ENCODE measurements at places on chromosomes 4 and X.

DNA sequence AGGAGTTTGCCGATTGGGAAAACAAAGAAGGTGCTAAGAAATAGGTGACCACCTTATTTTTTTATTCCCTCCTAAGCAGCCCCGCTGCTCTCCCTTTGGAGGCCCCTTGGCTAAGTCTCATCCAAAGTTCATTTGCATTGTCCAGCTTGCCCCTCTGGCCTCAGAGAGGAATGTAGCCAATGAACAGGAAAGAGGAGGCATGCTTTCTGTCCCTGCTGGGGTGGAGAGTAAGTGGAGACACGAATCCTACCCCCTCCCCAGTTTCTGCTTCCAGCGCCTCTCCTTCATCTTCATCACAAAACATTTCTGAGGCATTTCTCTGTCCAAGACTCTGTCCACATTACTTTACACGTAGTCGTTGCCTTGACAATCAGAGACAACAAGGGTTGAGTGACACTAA lies 38.7 kb downstream of the NLGN3 start:
- no peak for DNase-seq

GRCh38 chr4:148574911-148575310 lies 132.7 kb upstream of the NR3C2 start:
- no peak for DNase-seq

- no peak for DNase-seq
These were observed 151.0 kb upstream of the DKK2 start for GRCh38 chr4:107187091-107187490.

DNA sequence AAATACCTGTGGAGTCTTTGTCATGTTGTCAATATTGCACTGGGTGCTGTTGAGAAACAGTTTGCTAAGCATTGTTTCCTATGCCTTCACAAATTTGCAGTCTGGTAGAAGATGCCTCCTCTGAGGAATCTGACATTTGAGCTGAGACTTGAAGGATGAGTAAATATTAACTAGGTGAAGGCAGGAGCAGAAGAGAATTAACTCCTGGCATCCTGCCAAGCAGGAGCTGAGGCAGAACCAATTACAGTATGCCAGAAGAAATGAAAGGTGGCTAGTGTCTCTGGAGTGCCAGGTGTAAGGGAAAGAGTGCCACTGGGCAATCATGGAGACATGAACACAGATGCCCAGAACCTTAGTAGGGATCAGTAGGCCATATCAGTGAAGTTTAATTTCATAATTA lies 1778.2 kb upstream of the PCDH10 start:
- DNase-seq, result no peak

DNA sequence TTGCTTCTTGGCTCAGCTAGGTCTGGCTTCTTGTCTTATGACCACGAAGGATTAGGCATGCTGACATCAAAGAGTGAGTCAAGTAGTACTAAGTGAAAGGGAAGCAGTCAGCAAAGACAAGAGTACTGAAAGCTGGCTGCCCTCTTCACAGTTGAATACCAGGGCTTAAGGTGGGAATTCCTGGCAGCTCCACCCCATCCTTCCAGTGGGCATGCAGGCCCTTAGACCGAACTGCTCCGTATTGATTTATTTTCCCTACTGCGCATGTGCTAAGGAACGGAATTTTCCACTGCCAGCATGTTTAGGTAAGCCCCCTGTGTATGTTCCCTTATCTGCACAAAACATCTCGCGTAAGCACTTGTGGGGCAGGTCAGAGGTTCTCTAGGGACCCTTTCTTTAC lies 2320.1 kb downstream of the ARAP2 start:
- no peak for DNase-seq

- peak; percentile 47 for DNase-seq
These were observed 6.2 kb downstream of the TXK start for GRCh38 chr4:48127682-48128404.

DNA sequence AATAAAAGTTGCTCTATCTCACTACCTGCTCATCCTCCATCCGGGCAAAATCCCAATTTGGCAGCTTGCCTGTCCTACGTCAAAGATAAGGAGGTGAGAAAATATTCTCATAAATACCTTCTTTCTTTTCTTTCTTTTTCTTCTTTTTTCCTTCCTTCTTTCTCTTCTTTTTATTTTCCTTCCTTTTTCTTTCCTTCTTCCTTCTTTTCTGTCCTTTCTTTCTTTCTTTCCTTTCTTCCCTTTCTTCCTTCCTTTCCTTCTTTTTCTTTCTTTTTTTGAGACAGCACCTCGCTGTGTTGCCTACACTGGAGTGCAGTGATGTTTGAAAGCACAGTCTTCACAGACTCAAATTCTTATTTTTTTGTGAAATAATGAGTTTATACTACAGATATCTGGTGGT lies 38.6 kb upstream of the NKAP start:
- no peak for DNase-seq

- no peak for DNase-seq
These were observed 127.6 kb upstream of the SH3RF1 start for GRCh38 chr4:169398316-169398715.

DNA sequence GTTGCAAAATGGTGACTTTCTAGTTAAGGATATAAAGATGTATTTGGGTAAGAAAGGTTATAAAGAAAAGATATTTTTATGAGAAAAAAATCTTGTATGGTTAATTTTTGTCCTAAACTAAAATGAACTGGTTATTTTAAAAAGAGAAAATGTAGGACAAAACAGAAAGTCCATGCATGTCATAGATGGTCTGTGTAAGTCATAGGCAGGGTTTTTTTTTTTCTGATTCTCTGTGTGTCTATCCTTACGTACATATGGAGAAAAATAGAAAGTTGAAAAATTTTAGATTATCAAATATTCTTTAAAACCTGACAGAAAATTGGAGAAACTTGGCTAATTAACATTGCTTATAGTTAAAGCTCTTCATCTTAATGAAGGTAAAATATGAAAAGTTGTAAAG lies 493.4 kb downstream of the IQCM start:
- no peak for DNase-seq

- no peak for DNase-seq
These were observed 46.1 kb upstream of the CITED1 start for GRCh38 chrX:72351606-72352334.

DNA sequence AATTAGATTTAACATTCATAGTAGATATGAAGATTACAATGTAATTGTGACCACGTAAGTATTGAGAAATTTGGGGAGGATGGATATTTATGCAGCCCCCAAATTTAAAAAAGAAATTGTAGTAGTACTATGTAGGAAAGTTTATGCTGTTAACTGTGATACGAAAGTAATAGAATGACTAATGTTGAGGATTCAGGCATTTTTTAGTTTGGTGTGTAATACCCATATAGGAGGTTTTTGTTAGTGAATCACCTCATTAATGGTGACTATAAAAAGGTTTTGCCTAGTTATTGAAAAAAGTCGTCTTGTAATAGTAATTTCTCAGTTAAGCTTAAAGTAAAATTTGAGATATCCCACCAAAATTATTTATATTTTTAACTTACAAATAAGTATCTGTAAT lies 67.2 kb downstream of the SMARCAD1 start:
- no peak for DNase-seq

- DNase-seq, result no peak
These were observed 37.2 kb upstream of the FAM9C start for GRCh38 chrX:13081395-13082205.

GRCh38 chr4:183182873-183183725 lies 84.0 kb downstream of the WWC2 start:
- DNase-seq, result no peak

DNA sequence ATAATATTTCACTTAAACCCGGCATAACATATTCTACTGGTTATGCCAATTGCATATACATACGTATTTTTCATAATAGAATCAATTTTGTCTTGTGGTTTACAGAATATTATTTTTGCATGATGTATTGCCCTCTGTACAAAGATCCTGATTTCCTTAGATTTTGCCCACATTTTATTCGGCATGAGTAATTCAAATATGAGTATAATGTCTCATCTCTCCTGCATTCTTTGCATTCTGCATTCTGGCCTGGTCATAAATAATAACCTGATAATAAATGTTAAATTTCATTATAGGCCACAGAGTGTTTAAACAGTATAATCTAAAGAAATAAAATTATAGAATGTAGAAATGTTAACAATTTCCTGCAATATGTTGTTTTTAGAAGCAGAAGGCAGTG lies 205.3 kb downstream of the TLL1 start:
- no peak for DNase-seq

DNA sequence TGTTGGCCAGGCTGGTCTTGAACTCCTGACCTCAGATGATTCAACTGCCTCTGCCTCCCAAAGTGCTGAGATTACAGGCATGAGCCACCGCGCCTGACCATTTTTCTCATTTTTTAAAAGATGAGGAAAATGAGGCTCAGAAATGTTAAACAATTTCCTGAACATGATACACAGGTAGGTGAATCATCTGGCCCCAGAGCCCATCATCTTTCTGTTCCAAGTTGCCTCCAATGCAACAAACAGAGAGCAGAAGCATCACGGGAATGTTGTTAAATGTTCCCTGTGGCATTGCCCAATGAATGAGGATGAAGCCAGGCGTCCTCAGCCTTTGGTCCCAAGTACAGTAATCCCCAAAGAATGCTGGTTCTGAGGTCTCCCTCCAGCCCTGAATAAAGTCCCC lies 31.3 kb upstream of the ANXA5 start:
- no peak for DNase-seq

- no peak for DNase-seq
These were observed 36.0 kb upstream of the GYPA start for GRCh38 chr4:144176476-144176875.

DNA sequence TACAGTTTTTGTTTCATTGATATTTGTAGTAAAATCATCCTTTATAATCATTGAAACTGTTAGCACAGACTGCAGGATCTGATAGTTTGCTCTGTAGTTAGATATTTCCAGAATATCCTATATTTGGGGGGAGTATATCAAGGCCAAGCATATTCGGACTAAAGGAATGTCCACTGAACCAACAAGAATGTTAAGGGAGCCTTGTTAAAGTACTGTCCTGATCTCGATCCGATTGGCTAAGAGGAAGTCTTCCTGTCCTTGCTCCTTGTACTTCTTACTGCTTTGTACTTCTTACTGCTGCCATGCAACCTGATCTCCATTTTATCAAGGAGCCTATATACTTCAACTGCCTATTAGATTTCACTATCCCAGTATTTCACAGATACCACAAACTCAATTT lies 449.3 kb downstream of the RPA4 start:
- DNase-seq, result no peak

GRCh38 chr4:38131371-38132091 lies 171.3 kb downstream of the PTTG2 start:
- DNase-seq, result peak; percentile 32

DNA sequence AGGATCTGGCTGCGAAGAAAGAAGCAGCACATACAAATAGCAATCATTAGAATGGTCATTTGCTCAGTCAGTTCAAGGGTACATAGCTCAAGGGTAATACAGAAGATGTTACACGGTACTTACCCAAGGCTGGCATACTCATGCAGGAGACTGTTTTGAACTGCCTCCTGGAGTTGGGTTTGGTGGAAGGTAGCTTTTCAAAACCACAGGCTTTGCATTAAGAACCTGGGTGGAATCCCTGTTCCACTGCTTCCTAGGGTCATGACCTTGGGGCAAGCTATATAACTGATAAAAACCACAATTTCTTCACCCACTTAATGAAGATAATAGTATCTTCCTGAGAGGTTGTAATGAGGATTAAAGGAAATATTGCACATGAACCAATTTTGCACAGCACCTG lies 36.5 kb downstream of the TBC1D9 start:
- no peak for DNase-seq

- no peak for DNase-seq
These were observed 14.1 kb downstream of the ACSL1 start for GRCh38 chr4:184811526-184812198.

DNA sequence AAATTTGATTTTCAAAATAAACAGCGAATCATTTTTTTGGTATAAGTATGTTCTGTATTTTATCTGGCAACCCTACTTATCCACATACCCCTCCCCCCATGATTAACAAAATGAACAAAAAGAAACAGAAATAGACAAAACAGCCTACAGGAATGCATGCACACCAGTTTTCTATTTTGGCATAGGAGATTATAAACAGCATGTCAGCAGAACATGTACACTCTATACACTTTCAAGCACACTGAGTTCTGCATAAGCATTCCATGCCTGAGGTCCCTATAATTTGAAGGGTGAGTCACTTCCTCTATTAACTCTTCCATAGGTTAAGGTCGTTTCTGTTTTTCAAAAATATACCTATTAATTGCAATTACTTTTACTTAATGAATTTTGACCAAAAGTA lies 28.0 kb upstream of the ZNF280C start:
- no peak for DNase-seq

DNA sequence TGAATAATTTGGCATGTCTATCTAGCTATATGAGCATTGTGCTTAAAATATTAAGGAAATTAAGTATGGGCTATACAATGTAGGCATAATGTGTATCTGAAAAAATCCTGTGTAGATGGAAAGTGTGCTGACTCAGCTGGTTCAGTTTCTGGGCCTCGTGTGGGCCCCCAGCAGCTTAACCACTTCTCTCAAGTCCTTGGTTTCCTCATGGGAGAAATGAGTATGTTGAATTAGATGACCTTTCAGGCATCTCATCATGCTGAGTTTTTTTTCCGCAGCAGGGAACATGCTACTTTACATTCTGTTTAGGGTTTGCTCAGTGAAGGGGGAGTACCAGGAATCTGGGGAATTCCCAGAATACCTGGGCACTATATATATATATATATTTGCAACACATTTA lies 30.5 kb downstream of the RHOH start:
- DNase-seq, result no peak

DNA sequence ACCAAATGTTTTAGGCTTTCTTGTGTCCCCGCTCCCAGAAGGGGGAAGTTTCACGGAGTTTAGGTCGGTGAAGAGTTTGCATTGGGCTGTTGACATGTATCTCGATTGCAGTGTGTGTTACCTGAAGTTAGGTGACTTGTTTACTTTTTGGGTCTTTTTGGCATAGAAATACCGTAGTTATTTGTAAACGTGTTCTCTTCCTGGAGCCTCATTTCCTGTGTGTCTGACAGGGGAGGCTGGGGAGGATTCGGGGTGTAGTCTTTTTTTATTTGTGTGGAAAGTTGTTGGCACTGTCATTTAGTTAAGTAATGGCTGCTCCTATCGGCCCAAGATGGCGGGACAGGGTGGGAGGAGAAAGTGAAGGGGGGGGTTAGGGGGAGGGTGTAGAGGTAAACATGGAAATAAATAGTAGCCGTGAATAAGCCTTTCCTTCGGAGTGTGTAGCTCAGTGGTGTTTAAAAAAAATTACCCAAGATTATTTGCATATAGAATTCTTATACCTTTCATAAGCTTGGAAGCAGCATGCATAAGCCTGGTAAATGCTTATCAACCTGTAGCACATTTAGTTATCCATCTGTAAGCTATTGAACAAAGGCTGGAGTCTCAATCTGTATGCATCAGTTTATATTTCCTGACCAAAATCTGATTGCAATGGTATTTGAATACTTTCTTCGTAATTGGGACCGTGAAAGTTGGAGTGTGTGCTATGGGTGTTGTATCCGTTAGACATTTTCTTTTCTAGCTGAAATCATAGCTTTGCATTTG lies 1.6 kb downstream of the KDM6A start:
- peak; percentile 19 for DNase-seq

Measured in activated CD8-positive, alpha-beta memory T cell treated with anti-CD3 and anti-CD28 coated beads for 1 hour (primary cell).